ENCODE measurements at places on chromosomes 5 and 9.

DNA sequence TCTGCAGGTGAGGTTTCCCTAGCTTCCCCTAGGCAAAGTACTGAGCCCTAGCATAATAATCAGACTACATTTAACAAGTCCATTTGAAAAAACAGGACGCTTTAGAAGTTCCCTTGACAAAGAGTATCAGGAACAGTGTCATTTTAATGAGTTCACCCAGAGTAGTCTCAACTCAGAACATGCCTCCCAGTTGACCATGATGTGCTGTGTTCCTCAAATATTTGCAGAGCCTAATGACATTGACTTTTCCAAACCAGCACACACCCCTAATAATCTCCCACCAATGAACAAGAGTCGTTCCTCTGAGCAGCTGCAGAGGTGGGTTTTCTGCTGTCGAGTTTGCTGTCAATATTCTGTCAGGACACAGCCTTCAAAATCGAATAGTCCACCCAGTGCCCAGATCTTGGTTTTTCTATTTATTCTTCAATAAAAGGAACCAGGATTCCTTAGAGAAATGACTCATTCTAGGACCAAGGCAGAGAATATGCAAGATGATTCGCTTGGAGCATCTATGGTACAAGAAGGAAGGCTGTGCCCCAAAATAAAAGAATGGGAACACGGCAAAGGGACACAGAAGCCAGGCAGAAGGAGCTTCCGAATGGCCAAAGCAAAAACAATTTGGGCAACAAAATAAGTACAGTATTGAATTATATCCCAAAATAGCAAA is 57.6 kb downstream of the OTULIN start:
- no peak for DNase-seq

- DNase-seq: no peak
These were observed 14.3 kb downstream of the CDK20 start for GRCh38 chr9:87959916-87960581.

- no peak for DNase-seq
These were observed 107.6 kb downstream of the PLPP1 start for GRCh38 chr5:55427157-55427556.

- no peak for DNase-seq
These were observed 19.4 kb downstream of the CAVIN4 start for GRCh38 chr9:100597236-100597635.

GRCh38 chr9:78439866-78440830 is 143.2 kb downstream of the PSAT1 start:
- DNase-seq: no peak

- DNase-seq: no peak
These were observed 59.3 kb upstream of the CD180 start for GRCh38 chr5:67255881-67256280.
